ENCODE measurements at places on chromosomes 6 and 20.

DNA sequence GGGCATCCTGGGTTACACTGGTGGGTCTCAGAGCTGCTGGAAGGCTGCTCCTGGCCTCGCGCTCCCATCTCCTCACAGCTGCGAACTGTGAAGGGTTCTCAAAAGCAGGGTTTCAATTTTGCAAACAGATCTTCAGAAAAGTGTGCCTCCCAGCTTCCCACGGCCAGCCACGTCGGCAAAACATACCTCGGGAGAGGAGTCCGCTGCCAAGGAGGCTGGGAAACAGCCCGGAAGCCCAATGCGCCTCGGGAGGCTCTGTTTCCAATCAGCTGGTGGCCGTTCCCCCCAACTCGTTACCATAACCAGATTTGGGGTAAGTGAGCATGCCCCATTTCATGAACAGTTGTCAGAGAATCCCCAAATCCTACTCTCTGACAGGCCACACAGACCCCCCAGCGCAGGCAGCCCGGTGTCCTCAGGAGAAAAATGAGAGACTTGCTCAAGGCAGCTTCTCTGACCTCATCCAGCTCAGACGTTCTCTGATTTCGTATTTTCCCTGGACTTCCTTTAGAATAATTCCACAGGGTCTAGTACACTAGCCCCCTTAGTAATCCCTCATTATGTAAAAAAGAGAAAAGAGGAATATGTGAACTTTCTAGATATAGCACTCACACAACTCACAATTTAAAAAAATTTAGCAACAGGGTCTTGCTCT is 98.4 kb downstream of the SNX5 start:
- DNase-seq = no peak

GRCh38 chr6:151059612-151060095 is 180.1 kb upstream of the AKAP12 start:
- DNase-seq = no peak

DNA sequence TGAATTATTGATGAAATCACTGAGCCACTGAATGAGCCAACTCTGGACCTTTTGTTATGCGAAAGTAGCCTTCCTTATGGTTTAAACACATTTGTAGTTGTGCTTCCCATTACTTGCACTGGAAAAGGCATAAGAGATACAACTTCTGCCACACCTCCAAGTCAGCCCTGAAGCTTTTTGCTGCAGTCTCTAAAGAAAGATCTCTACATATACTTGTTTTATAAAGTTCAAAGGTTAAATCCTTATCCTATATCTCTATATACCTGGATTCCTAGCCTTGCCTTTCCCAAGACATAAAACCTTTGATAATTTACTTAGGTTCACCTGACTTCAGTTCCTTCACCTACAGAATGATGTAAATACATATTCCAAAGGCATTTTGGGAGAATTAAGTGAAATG is 132.0 kb downstream of the PTPRK start:
- DNase-seq = no peak

GRCh38 chr6:45212976-45213375 is 115.2 kb upstream of the RUNX2 start:
- DNase-seq = peak; percentile 10

- no peak for DNase-seq
These were observed 284.0 kb downstream of the PHF3 start for GRCh38 chr6:63919556-63920110.

DNA sequence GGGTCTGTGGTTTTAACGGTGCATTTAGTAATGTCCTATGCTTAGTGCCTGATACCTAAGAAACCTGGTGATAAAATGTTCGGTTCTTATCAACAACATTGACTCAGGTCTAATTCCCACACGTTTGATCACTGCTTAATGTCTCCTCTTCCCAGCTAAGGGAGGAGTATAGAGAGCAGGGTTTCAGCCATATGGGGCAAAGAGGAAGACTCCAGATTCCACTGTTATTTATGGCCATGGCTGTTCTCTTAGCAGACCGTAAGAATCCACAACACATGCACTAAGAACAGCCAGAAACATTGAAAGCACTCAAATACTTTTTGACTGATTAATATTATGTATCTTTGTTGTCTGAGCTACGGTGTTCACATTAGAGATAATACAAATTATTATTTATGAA is 112.1 kb downstream of the BCAS1 start:
- no peak for DNase-seq

DNA sequence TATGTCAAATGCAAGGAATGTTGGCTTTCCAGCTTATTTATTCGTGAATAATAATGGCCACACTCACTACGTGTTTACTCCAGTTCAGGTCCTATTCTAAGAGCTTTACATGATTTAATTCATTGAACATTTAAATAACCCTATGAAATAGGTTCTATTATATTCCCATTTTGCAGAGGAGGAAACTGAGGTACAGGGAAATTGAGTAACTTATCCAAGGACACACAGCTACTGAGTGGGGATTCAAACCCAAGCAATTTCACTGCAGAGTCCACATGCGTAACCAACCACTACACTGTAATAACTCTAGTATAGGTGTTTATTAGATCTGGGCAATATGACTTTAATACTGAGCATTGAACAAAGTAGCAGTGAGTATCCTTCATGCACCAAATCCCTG is 12.3 kb upstream of the SLC13A3 start:
- no peak for DNase-seq

DNA sequence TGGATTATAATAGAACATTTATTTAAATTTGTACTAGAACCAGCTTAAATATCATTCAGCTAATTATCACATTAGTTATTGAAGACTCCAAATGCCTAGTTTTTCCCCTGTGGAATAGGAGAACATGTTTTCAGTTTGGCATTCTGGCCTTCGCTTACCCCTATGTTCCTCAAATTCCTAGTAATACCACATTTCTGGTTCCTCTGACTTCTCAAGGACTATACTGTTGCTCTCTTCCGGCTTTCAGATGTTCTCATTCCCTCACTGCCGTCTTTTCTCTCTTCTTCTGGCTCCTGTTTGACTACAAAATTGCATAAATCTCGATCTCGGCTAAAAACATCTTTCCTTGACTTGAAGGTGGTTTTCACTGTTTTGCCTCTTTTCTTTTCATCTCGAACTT is 71.8 kb upstream of the KHDRBS2 start:
- DNase-seq = no peak

- peak; percentile 77 for DNase-seq
These were observed 67.0 kb downstream of the NOX3 start for GRCh38 chr6:155388591-155388990.

DNA sequence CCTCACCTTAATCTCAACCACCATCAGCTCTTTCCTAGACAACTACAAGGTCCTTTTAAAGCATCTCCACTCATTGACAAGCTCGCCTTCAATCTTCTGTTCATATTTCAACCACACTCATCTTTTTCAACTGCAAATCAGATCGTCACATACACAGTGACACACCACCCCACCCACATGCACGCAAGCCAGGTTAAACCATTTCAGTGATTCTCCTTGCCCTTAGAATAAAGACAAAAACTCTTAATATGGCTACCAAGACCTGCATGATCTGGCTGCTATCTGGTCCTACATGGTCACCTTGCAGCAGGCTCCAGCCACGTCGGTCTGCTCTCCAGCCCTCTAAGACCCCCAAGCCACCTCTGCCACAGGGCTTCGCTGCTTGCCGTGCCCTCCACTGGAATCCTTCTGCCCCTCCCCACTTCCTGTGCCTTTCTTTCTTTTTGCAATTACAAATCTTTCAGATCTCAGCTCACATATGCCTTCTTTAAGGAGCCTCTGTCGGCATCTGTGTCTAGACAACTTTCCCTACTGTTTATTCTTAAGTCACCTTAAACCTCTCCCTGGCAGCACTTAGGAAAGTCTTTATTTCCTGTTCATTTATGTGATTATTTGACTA is 507.3 kb upstream of the ARID1B start:
- DNase-seq = no peak

DNA sequence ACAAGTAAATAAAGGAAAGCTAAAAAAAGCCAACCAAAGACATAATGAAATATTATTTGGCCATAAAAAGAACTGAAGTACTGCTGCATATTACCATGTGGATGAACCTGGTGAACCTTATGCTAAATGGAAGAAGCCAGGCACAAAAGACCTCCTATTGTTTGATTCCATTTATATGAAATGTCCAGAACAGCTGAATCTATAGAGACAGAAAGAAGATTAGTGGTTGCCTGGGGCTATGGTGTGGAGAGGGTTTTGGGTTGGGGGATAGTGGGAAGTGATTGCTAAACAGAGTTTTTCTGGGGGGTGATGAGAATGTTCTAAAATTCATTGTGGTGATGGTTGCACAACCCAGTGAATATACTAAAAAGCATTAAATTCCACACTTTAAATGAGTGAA is 53.2 kb downstream of the TSBP1 start:
- DNase-seq = no peak

DNA sequence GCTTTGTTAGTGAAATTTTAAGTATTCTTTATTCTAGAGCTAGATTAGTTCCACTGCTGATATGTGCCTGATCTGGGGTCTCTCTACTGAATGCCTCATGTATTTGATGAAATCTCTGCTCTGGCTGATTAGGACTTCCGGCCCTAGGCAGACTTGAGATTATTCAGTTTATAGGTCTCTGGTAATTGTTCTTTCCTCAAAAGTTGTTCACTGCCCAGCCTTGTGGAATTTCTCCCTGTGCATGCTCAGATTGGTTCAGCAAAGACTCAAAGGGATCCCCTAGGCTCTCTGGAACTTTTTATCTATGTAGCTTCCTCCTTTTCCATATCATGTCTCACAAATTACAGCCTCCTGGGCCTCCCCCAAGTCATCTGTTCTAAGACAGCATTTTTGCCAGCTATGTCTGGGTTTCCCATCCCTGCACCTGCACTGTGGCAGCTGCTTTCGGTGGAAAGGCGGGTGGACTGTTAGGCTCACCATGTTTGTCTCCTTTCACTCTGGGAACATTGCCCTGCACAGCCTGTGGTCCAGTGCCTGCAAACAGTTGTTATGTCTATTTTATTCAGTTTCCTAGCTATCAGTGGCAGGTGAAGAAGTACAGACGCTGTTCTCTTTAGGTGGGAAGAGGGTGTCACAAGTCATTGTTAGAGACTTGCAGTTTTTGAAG is 73.7 kb downstream of the RPP40 start:
- DNase-seq = no peak

GRCh38 chr6:436308-437036 is 44.9 kb downstream of the IRF4 start:
- peak; percentile 19 for DNase-seq

DNA sequence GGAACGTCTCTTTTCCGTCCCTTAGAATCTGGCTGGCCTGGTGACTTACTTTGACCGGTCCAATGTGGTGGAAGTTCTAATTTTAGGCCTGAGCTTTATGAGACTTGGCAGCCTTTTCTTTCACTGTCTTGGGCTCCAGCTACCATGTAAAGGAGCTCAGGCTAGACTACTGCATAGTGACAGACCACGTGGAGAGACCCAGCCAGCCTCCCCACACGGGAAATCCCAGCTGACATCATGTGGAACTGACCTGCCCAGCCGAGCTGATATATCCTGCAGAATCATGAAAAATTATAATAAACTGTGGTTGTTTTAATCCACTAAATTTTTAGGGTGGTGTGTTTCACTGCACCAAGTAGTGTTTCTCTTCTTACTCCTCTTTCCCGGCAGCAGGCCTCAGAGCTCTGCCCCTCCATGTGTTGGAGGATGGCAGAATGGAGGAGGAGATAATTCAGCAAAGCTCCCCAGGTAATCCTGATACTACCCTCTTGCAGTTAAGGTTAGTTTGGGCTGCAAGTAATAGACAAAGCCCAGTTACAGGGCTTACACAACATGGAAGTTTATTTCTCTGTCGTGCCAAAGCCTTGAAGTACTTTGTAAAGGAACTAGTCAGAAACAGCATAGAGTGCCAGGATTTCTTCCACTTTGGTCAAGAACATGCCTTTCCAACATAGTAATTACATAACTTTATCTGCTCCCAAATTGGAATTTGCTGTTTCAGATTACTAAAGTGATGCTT is 87.5 kb downstream of the SH3BGRL2 start:
- DNase-seq = no peak

- DNase-seq = no peak
These were observed 411.7 kb downstream of the UTRN start for GRCh38 chr6:144696610-144697368.

DNA sequence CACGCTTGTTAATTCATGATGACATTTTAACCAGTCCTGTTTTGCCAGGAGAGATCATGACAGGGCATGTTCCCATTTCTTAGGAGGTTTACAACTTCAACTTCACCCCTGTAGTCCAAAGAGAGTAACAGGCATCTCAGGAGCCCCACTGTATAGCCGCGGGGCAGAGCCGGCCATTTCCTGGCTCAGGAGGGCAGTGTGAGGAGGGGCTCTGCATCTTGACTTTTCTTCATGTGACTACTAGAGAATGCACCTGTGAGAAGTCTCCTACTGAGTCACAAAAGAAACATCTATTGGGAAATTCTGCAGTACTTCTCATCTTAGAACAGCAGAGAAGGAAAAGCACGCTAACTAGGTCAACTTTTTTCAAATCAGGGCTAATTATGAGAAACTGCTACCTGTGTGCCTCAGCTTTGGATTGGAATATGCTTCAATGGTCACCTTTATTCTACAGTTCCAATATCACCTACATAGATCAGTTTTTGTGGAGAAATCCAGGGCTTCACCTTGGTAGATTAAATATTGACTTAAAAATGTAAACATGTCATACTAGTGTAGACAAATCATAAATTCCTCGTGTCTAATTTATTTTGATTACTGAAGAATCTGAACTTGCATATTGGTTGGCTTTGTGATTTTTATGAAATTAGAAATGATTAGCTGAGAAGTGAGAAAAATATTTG is 28.6 kb upstream of the SIM1 start:
- DNase-seq = no peak

DNA sequence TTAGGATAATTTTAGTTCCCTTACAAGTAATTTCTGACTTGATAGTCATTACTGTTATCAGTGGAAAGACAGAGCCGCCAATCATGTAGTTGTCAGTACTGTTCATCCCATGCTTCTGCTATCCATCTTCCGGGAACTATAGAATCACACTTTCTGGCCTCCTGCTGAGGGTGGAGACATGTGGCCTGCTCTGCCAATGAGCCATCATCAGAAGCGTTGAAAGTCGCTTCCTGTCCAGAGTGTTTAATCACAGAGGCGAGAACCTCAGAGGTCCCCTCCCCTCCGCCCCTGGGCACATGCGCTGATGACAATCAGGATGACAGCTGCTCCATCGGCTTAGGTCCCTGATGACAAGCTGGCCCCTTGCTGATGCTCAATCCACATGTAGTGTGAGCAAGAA is 3.0 kb downstream of the DDO start:
- no peak for DNase-seq

GRCh38 chr6:52254731-52255378 is 10.6 kb upstream of the IL17F start:
- no peak for DNase-seq

- DNase-seq = no peak
These were observed 108.8 kb upstream of the TCF21 start for GRCh38 chr6:133779916-133780695.

DNA sequence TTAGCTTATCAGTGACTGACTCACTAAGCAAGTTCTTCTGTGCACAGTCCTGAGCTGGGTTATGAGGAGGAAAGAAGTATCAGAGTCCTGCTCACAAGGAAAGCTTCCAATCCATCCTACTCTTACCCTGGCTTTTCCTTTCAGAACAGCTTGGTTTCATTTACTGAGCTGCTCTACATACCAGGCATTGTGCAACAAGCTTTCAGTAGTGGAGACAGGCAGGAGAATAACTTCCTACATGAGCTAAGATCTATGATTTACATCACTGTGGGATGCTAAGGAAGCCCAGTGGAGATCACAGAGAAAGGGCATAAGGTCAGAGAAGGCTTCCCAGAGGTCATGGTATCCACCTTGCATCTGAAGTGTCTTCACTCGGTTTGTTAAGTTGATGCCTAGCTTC is 144.5 kb downstream of the MAP3K7 start:
- no peak for DNase-seq

GRCh38 chr6:18019539-18020534 is 32.4 kb upstream of the KIF13A start:
- DNase-seq = no peak

GRCh38 chr6:80129485-80129884 is 23.0 kb downstream of the BCKDHB start:
- DNase-seq = no peak
